GF-D8 (cell line): ENCODE measurements at places on chromosomes 3 and 15.

DNA sequence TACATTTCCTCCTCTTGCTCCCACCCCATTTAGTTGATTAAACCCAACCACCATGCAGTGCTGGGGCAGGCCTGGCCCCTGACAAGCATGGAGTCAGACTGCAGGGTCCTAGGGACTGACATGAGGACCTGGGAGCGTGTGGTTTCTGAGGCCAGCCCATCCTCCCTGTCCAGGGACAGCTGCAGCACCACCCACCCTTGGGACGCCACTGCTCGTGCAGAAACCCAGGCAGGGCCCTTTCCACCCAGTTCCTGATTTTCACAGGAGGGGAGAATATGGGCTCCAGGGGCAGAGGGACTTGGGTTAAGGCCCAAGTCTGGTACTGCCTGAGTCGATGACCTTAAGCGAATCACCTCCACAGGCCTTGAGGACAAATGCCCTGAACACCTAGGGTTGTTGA is 23.7 kb downstream of the PLXND1 start:
- DNase-seq: no peak

- DNase-seq: no peak
Measured at GRCh38 chr3:53161820-53162671, 1.0 kb downstream of the PRKCD start.

- DNase-seq: no peak
Measured at GRCh38 chr3:50111757-50112156, 23.0 kb downstream of the RBM5 start.

- no peak for DNase-seq
Measured at GRCh38 chr15:32941823-32942222, 224.0 kb downstream of the GREM1 start.

DNA sequence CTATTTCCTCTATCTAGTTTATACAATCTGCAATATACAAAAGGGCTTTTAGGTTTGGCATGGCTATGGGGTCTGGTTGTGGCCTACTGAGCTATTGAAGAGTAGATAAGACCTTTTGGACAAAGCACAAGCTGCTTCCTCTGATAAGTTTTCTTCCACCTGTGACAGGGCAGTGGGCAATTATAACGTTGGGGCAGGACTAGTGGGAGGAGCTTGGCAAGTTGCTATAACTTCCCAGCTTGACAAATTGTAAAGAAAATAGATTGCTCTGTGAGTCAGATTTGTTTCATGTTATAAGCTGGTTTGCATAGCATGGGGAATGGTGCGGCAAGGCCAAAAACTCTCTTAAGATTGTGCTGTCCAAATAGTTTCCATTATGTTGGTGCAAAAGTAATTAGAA is 64.9 kb downstream of the SLC7A14 start:
- no peak for DNase-seq

DNA sequence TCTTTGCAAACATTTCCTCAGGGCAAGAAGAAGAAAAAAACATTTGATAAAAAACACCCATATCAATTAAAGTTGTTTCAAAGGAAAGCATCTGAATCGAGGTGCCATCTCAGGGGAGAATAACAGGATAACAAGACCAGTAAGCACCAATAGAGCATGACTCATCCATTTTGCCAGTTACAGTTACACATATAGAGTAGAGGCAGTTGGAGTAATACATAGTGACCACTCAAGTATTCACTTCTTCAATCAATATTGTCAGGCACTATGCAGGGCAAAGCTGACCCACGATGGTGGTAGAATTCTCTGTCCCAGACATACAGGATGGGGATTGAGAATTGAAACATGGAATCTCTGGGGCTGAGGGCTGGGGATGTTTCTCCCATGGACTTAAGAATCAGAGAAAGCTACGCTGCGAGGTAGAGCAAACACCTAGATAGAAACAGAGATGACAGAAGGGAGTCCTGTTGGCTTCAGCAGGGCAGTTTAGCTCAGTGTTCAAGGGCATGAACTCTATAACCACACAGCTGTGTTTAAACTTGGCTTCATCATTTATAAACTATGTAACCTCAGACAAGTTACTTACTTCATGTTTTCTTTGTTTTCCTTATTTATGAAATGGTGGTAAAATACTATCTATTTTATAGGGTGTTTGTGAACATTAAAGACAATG is 186.4 kb upstream of the NANOGP8 start:
- no peak for DNase-seq

GRCh38 chr3:183664913-183665381 is 29.5 kb downstream of the KLHL24 start:
- DNase-seq: no peak

GRCh38 chr15:74302821-74303359 is 64.6 kb downstream of the CYP11A1 start:
- DNase-seq: no peak

DNA sequence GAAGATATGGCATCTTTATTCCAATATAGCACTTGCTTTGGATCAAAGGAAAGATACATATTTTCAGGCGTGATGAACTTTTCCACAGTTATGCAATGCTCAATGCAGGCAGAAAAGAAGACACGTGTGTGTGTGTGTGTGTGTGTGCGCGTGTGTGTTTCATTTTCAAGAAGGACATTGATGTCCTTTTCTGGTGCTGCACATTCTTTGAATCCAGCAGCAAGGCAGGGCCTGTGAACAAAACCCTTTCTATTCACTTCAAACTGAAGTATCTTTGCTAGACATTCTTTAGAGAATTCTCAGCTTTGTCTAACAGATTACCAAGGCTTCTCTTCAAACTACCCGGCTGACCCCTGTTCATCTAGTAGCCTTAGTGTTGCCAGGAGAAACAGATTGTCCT is 124.6 kb downstream of the CD47 start:
- DNase-seq: no peak

DNA sequence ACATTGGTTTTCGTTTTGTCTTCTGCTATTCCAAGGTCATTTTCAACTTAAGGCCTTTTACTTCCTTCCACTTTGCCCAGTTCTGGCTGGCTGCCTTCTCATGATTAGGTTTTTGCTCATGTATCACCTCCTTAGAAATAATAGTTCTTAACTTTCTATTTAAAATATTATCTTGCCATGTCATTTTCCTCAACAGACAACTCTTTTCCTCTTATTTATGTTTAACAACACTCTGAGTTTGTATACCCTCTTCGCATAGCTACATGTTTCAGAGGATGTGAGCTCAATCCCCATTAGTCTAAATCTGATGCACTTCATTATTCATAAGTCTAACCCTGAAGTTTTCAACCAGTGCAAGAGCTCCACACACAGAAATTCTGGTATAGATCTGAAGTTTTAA is 299.1 kb downstream of the BCHE start:
- no peak for DNase-seq

- no peak for DNase-seq
Measured at GRCh38 chr15:29126208-29126536, 143.4 kb downstream of the NSMCE3 start.

GRCh38 chr3:104396974-104397669 is 969.6 kb upstream of the ALCAM start:
- no peak for DNase-seq

GRCh38 chr3:35141406-35141805 is 497.9 kb upstream of the ARPP21 start:
- no peak for DNase-seq

- DNase-seq: no peak
Measured at GRCh38 chr3:177598097-177598833, 401.0 kb upstream of the TBL1XR1 start.

- DNase-seq: no peak
Measured at GRCh38 chr3:179091113-179091512, 19.5 kb upstream of the ZMAT3 start.

DNA sequence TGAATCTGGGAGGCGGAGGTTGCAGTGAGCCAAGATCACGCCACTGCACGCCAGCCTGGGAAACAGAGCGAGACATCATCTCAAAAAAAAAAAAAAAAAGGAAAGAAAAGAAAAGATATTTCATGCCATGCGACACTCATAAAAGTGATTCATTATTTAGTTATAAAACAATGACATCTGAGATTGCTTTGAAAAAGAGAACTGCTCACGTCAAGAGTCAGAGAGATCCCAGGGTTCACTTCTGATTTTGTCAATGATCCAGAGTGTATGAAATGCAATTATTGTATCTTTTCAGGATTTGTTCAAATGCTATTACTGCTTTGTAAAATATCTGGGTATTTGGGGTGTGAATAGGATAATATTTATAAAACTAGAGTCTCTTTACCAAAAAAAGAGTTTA is 6.0 kb upstream of the SAMD7 start:
- DNase-seq: no peak

DNA sequence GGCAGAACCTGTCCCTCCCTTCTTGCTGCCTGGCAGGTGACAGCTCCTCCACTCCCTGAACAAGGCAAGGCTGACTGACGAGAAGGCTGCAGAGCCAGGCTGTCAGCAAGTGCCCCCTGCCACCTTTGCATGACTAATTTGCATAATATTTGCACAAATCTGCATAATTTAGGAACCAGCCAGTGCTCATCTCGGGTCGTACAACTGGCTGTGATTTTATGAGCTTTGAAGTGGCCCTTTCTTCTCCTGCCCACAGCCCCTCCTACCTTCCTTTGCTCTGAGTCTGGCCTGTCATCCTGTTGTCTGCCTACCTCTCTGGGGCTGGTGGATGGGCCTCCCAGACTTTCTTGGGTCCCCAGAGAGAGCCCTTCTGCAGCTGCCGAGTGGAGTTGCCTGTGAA is 58.9 kb downstream of the LINGO1 start:
- no peak for DNase-seq

DNA sequence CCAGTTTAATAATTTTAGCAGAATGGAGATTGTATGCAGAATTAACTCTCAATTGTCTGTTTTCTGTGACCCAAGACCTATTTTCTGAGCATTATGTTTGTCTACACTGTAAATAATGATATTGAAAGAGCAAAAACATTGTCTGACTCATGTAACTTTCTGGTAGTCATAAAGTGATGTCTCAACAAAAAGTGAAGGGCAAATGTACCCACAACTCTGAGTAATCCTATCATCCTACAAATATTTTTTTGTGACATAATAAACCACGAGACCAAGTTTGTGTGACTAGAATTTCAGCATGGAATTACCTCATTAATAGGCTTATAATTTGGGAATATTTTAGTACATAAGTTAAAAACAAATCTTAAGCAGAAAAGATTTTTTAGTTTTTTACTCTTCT is 15.4 kb upstream of the ABHD10 start:
- no peak for DNase-seq

DNA sequence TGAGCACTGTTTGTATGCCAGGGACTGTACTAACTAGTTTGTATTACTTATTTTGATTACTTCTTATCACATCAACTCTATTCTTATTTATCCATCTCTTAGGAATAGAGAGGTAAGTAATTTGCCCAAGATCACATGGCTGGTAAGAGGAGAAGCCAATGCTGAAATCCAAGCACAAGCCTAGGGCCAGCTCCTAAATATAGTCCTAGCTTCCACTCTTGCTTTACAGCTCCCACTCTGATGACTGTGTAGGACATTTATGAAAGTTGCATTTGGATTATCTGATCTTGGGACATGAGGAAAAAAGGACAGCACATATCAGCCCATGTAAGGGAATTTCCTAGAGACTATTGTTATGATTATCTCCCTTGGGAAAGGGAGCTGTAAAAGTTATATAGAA is 58.1 kb downstream of the GTF2E1 start:
- DNase-seq: no peak

DNA sequence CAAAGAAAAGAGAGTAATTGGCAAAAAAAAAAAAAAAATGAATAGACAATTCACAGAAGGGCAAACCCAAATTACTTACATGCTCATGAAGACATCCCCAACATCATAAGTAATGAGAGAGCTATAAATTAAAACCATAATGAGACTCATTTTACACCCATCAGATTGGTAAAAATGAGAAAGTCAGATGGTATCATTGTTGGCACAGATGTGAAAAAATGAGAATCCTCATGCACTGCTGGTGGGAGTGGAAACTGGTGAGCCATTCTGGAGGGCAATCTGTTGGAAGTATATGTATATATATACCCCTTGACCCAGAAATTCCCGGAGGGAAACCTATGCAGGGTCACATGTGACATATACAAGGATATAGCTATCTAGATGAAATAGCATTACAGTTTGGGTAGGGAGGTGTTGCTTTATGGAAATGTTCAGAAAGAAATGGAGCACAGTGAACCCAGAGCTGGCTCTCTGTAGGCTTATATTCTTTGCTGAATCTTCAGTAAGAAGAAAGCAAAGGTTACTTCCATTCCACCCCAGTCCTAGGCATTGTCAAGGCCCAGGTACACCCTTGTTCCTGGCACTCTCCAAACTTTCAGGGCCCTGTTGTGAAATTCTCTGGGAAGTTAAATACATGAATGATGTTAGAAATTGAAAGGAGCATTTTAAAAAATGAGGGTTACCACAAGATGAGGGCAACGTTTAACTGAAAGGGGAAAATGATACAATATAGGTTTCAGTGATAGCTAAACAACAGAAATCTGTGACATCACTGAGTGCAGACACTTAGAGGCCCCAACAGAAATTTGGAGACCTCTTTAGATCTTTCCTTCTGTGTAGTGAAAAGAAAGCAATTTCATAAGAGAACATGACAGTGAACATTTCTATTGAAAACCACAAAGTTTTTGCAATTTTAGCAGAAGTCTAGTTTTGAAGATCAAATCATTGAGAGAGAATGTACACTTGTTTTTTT is 132.7 kb upstream of the TPRG1 start:
- no peak for DNase-seq

- DNase-seq: no peak
Measured at GRCh38 chr3:57062101-57062631, 1.7 kb downstream of the SPATA12 start.

DNA sequence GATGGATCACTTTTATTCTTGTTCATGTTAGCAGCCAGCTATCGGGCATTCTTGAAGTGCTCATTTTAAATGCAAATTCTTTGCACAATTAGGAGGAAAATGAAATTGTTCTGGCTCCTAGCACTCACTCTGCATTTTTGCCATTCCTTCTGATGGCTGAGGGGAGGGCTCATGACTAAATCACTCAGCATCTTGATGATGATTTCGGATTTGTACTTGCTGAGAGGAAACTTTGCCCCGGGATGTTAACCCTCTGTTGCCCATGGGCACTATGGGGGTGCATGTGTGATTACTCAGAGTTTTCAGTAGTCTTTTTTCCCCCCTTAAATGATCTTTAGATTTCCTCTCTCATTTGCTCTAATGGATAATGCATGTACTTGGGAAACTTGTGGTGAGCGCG is 299.6 kb upstream of the C2CD4B start:
- no peak for DNase-seq

DNA sequence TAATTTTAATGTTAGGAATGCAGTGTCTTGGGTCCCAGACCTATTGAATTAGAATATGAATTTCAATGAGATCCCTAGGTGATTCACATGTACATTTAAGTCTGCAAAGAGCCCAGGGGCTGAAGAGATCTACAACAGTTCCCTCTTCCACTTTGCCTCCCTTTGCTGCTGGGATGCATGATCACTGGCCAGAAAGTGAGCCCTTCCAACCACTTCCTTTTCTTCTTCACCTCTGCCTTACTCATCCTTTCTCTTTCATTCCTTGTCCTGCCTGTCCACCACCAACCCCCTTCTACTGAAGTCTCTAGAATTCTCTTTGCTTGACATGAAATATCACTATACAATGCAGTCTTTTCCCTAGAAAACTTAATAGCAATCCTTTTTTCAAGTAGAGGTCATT is 222.4 kb upstream of the LRIG1 start:
- no peak for DNase-seq

DNA sequence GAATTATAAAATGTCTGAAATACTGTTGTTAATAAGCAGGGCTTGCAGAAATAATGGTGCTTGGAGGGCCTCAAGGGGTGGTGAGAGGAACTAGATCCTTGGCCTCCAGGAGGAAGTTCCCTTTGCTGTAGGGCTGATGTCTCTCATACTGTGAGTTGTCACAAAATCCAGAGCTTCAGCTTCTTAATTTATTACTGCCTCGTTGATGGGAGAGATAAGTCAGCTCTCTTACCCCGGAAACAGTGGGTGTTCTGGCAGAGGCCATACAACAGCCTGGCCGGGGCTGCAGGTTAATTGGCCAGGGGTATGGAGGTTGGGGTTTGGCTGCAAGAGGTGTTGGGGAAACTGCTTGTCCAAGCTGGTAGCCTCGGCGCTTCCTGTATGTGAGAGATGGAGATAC is 15.5 kb downstream of the MAPKAPK3 start:
- peak; percentile 88 for DNase-seq
